Psoas muscle (tissue), 8 donors: ENCODE measurements at places on chromosomes 11 and 22. TPM values are rescaled to one million over a fixed set of nuclear protein-coding genes. Genes with fewer than 3 reads are reported as not detected.
A peak's percentile ranks its signal among the peaks of the same experiment; 100 is the strongest.

DNA sequence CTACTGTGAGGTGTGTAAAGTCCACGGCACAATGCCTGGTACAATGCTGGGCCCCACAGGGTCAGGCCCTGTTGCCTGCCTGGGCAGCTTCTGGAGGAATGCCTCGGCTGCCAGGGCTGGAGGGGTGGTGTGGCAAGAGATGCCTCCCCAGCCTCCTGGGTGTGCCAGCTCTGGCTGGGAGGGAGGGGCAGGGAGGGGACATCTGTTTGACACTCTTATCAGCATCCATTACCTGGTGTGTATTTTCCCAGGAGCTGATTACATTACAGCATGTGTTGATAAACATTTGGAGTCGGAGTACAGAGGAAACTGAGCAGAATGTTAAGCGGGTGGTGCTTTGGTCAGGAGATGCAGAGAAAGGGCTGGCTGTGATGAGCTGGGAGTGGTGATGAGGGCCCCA is 11.0 kb upstream of the NECTIN1 start:
- no peak for DNase-seq

- DNase-seq = peak; percentile 96
Measured at GRCh38 chr11:3854977-3855807, at the start of gene STIM1. TSS of gene STIM1 (plus strand) at chr11:3855664. CDS start at chr11:3856271, 607 bp downstream.

- no peak for DNase-seq
Measured at GRCh38 chr22:46525389-46526243, 11.8 kb downstream of the CELSR1 start.

DNA sequence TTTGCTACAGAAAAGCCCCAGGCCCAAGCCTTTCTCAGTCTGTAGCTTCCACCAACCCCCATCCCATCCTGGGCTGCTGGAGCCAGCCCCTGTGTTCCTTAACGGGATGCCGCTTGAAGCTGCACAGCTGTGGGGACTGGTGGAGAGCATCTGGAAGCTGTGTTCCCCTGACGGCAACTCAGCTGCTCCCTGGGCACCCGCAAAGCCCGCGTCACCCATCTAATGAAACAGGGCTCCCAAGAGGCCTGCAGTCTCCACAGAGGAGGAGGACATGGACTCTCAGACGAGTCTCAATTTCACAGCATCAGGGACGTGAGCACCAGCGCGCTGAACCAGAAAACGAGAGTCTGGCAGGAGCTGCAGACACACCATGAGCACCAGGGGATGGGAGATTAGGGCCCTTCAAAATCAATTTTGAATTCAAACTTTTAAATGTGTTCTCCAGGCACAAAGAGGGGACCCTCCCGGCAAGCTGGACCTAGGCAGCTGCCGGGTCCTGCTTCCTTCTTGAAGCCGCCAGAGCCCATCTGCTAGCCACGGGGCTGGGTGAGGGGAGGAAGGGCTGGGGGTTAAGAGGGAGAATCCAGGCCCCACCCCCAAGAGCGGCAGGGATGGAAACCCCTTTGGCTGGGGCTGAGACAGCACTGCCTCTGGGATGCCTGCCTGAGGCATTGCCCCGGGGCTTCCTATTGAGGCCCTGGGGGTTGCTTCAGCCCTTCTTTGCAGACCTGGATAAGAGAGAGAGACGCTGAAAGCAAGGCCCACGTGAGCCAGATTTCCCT is 21.0 kb downstream of the LMO1 start:
- no peak for DNase-seq

GRCh38 chr11:125516245-125516644 is 20.2 kb upstream of the FEZ1 start:
- no peak for DNase-seq

The INS gene
- not detected for total RNA-seq

The GUCY1A2 gene
- total RNA-seq = 10.5 TPM

The PPFIBP2 gene
- total RNA-seq = 54.8 TPM

The SLC22A12 gene
- not detected for total RNA-seq
